Colonic mucosa (tissue), 4 donors: ENCODE measurements at places on chromosomes 3 and 15. TPM values are rescaled to one million over a fixed set of nuclear protein-coding genes. Genes with fewer than 3 reads are reported as not detected.

Gene TMOD2
- total RNA-seq, result 2.4 TPM

Gene ISY1
- 36.9 TPM for total RNA-seq

Gene B2M
- 5,339 TPM for total RNA-seq

- no peak for DNase-seq
Measured at GRCh38 chr3:188533612-188534357, 379.8 kb downstream of the LPP start.

DNA sequence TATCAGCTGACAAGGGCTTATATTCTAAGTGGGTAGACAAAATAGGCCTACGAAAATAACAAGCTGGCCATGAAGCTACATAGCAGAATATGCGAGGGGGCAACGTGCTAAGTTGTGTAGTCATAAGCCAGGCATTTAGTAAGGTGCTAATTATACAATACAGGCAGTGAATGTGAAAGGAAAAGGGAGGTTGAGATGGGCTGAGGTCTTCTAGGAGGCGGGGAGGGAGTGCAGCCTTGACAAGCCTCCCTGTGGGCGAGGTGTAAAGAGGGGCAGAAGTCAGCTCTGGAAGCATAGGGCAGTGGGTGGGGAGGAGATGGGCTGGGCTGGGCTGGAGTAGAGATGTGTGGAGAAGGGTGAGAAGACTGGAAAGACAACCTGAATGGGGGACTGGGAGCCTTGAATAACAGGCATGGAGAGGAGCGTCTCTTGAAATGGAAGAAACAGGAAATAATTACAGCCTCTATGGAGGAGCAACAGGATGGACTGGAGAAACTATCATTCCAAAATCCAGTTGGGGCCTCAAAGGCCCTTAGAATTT lies 1.2 kb downstream of the TIGIT start:
- no peak for DNase-seq

- peak; percentile 68 for DNase-seq
Measured at GRCh38 chr3:24521420-24522145, 26.9 kb upstream of the THRB start.

GRCh38 chr15:61702224-61703020 lies 357.8 kb downstream of the VPS13C start:
- DNase-seq, result no peak

DNA sequence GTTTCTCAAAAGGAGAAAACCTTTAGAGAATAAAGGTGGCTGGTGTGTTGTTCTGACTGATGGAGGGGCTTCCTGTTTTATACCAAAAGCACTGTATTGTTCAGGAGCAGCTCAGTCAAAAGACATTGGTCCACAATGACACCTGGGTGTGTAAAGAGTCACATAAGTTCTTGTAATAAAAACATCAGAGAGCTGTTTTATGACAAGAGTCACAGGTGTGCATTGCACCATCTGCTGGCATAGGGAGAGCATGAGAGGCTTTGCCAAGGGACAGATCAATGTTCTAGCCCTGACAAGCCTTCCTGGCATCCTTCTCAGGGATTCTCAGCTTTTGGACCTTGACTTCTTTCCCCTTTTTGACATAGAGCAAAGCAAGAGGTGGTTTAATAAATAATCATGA lies 20.4 kb downstream of the ARPP21 start:
- DNase-seq, result peak; percentile 19

DNA sequence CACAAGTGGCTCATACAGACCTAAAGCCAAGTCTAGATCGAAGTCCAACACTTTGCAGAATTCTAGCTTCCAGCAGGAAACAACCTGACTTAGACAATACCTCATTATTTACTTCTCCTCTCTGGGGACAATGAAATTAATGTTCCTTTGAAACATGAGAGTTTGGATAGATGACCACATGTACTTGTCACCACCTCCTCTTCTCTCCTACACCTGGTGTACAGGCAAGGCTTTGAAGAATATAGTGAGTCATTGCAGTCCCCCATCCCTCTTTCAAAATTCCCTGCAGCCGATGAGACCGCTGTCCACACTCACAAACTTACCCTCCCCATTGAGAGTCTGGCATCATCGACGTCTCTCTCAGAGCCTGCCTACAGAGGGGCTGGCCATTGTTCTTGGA lies 189.0 kb upstream of the HES1 start:
- peak; percentile 16 for DNase-seq

DNA sequence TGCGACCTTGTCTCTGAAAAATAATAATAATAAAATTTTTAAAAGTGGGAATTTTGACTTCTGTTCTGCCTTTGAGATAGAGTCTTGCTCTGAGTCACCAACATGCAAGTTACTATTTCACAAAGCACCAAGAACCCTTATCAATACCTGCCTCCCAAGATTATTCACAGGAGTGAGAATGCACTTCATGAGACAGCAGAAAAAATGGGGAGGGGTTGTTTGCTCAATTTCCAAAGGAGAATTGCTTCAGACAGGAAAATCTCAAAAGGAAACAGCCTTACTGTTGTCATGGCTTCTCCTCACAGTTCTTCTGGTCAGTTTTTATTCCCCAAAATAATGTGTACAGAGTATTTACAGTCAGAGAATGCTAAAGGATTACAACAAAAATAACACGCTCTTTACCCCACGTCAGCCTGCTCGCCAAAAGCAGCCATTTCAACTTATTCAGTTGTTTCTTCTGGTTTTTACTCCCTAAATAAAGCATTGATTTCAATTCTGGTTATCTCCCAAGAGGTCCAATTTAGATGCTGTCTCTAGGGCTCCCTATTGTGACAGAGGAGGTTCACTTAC lies 89.0 kb downstream of the PPCDC start:
- DNase-seq, result no peak

DNA sequence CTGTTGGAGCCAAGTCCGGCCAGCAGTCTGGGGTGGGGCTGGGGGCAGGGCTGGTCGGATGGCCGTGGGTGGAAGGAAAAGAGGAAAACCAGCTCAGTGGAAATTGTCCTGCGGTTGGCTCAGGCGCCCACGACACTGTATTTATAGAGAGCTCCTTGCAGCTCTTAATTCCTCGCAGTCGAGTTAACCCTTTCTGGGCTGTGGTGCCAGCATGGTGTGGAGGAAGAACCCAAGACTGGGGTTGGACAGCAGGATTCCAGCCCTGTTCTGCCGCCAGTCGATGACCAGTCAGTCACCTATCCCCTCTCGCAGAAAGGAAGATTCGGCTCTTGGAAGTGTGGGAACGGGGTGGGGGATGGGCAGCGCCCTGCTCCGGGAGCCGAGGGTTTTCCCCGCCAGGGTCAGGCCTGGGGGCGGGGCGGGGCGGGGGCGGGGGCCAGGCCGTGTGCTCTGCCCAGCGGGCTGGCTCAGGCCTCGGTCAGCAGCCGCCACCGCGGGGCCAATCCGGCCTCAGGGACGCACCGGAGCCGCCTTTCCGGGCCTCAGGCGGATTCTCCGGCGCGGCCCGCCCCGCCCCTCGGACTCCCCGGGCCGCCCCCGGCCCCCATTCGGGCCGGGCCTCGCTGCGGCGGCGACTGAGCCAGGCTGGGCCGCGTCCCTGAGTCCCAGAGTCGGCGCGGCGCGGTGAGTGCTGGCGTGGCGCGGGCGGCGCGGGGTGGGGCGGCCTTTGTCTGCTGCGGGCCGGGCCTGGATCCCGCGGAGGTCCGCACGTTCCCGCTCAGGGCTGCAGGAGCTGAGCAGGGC lies at the start of gene CD276:
Gene CD276, plus strand, starts transcription at position 607 of the 804 bp plus-strand sequence. CDS start 15,257 bp downstream, outside the sequence.
- peak; percentile 82 for DNase-seq

DNA sequence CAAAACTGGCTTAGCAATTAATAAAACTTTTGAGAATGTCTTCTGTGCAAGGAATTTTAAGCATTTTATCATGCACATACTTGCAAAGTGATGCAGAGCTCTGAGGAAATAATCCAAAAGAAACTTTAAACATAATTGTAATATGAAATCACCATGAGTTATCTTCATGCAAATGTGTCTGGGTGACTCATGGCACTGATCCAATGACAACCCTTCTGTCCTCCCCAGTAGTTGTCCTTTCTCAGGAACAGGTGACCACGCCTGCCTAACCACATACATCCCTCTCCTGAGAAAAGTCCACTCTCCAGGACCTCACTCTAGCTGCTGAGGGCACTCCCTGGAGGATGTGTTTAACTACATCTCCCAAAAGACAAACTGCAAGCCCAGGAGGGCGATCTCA lies 530.6 kb upstream of the IL12A start:
- DNase-seq, result no peak
